ENCODE measurements at places on chromosomes 1 and 21.
A peak's percentile ranks its signal among the peaks of the same experiment; 100 is the strongest.

DNA sequence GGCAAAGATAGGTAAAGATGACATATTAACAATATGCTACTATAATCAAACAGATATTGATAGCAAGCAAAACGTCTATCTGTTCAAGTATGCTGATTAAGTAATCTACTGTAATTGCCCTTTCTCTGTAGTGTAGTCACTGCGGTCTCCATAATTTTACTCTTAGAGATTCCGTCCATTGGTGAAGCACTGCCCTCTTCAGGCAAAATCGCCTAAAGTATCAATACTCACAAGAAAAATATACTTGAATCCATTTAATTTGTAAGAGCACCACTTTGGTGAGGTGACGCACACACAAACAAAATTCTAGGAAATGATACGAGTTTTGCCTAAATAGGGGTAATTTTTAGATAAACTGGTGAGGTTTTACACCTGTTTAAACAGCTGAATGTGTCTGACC lies 434.6 kb upstream of the CHRM3 start:
- no peak for DNase-seq

DNA sequence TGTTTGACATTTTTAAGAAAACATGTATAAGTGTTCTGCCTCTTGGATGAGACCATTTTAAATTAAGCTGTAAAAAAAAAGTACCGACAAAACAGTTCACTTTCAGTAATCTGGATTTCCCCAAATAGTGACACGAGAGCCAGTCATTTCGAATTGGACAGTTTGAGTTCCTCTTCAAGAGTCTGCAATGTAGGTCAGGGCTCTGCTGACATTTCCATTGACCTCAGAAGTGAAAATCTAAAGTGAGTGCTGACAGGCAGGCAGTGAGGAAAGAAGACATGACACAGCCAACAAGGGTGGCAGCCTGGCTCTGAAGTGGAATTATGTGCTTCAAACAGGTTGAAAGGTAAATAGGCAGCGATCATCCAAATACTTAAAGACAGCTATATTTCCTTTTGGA lies at the start of gene IL23R:
TSS of gene IL23R (plus strand) at position 259 of the 400 bp plus-strand sequence. CDS start 1,667 bp downstream, outside the sequence.
- no peak for DNase-seq

DNA sequence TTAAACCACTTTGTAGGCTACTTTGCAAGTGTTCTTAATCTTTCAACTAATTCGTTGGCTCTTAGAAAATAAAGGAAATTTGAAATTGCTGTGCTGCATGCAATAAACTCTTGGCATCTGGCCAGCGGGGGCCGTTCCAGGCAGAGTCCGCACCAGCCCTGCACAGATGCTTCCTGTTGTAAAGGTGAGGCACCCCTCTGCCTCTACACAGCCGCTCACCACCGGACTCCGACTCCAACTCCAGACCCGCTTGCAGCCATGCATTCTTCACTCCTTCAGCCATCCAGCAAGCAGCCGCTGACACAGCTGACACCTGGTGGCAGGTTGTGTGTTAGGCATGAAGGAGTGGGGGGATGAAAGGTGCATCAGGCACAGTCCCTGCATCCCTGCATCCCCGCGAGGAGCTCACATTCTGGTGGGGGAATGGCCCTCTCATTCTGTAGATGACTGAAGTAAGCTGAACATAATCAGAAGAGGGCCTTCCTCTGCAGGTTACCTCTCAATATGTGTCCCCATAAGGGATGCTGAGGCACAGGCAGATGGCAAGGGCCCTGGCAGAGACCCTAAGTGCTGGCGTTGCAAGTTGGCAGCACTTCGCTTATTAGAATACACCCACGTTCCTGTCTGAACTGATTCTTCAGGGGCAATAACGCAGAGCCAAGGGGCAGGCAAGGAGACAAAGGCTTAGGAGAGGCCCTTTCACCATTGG lies 56.8 kb downstream of the GLIS1 start:
- peak; percentile 27 for DNase-seq

- DNase-seq, result no peak
These were observed 105.0 kb downstream of the KIAA0319L start for GRCh38 chr1:35452106-35452774.

- DNase-seq, result no peak
These were observed 20.3 kb upstream of the PRDM2 start for GRCh38 chr1:13679651-13680050.

DNA sequence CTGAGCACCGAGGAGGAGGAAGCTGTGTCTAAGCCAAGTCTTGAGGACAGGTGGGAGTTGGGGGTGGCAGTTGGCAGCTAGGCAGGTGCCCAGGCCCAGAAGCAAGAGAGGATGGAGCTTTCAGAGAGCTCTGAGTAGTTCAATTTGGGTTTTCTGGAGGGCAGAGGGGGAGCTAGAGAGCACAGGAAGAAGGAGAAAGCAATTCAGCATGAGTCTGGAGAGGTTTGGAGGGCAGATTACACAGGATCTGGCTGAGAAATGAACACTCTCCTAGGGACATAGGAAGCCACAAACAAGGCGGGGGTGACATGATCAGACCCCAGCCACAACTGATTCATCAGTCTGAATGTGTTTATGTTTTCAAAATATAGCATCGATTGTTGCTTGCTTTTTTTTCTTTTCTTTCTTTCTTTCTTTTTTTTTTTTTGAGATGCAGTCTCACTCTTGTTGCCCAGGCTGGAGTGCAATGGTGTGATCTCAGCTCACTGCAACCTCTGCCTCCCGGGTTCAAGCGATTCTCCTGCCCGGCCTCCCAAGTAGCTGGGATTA lies 23.8 kb downstream of the PTPRF start:
- DNase-seq, result no peak

- peak; percentile 38 for DNase-seq
These were observed at the start of gene SAMSN1 for GRCh38 chr21:14545906-14546480. Gene SAMSN1 (minus strand): TSS chr21:14546315. CDS start chr21:14546261, 54 bp downstream.

GRCh38 chr21:31529406-31529805 lies 130.1 kb upstream of the SOD1 start:
- no peak for DNase-seq

DNA sequence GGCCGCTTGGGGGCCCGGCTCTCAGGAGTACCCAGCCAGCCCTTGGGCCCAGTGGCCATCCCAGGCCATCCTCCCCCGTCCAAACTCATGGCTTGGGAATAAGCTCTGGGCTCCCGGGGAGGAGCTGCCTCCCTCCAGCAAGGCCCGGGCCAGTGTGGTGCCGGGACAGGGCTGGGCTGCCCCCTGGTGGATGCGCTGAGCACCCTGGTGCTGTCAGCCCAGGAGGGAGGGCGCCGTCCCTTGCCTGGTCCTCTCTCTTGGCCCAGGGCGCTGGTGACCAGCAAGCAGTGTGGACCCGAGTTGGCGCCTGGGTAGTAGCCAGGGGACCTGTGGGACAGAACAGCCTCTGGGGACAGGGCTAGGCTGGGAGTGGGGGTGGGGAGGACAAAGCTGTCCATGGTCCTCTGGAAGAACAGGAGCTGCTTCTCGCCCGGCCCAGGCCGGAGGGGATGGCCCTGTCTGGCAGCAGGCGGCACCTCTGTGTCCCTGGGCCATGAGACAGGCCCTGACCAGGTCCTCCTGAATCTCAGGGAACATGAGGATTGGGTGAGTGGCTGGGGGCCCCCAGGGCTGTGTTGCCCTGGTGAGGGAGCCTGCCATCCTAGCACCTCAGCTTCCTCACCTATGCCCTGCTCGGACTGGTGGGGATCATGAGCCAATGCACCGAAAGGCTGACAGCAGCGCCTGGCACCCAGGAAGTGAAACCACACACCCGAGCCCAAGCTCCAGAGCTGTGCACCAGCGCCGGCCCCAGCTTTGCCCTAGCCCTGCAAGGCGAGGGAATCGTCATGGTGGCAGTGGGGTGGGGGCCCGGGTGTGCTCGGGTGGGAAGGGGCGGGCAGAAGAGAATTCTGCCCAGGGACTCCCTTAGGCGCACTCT lies 9.4 kb downstream of the MORN1 start:
- DNase-seq, result peak; percentile 73

DNA sequence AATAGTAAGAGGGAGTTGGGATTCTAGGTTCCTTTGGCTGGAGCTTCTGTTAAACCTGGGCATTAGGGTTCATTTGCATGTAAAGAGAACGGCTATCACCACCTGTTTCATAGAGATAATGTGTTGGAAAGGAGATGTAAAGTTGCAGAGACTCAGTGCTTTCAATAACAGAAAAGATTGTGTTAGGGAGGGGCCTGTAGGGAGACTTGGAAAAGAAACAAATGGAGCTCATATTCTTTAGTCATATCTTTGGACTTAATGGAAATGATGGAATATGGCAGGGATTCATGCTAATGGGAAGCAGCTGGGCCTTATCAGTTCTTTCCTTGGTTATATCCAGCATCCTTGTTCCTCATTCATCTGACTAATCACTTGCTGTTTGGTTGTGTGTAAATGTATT lies 144.9 kb downstream of the CD247 start:
- no peak for DNase-seq

- no peak for DNase-seq
These were observed 3.9 kb downstream of the TMPRSS2 start for GRCh38 chr21:41504030-41504429.

DNA sequence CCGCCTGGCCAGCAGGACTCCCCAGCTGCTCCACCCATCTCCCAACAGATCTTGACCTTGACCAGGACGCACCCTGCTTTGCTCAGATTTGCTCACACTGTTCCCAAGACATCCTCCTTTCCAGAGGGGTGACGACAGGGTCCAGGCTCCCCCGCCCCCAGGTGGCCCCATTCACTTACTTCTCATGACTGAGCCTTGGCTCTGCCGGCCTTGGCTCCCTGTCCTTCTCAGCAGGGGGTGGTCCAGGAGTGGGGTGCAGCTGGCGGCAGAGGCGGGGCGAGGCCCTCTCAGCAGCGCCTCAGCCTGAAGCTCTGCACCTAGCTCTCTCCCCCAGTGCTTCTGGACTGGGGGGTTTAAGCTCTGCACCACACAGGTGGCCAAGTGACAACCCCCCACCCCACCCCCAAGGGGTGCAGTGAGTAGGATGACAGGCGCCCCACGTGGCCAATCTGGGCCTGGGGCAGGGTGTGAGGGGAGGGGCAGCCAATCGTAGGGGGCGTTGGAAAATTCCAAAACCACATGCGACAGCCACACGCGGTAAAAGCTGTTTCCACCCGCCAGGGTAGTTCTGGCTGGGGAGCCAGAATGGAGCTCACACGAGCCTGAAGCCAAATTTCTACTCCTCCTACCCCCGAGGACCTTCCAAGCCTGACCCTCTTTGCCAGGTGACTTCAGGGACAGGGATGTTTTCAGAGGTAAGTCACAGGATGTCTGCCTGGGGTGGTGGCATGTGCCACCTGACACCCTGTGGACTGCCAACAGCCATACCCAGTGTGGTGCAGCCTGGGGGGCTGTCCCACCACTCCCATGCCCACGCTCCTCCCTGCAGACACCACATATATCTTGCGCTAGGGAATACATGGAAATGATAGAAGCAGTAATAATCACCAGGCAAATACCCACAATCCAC lies 5.6 kb downstream of the RORC start:
- no peak for DNase-seq

- DNase-seq, result no peak
These were observed 10.1 kb downstream of the CADM3 start for GRCh38 chr1:159181328-159182024.

- DNase-seq, result no peak
These were observed 48.6 kb downstream of the PRKACB start for GRCh38 chr1:84192681-84193080.

- DNase-seq, result no peak
These were observed 6.3 kb downstream of the MAGI3 start for GRCh38 chr1:113396585-113396984.

DNA sequence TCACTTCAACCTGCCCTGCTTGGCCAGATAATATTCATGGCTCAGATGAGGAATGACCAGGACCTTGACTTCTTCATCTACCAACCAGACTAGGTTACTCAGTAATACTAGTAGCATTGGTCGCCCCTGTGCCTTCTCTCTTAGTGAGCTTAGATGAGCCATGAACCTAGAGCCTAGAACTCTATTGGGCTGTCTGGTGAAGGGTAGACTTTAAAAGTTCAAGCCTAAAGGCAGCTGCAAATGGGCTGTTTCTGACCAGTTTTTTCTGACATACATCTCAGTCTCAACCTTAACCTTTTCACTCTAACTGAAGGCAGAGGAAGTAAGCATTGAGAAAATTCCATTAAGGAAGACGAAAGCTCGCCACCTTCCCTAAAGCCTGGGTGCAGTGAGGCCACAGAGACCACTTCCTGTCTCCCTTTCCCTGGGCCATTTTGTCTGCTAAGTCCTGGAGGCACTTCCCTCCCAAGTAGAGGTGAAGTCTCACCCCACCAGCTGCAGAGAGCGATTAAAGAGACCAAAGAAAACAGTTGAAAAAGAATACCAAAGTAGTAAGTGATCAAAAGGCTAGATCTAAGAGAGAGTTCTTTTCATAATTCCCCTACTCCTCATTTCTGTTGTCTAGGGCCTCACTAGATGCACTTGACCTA lies 53.3 kb downstream of the MTR start:
- DNase-seq, result no peak

DNA sequence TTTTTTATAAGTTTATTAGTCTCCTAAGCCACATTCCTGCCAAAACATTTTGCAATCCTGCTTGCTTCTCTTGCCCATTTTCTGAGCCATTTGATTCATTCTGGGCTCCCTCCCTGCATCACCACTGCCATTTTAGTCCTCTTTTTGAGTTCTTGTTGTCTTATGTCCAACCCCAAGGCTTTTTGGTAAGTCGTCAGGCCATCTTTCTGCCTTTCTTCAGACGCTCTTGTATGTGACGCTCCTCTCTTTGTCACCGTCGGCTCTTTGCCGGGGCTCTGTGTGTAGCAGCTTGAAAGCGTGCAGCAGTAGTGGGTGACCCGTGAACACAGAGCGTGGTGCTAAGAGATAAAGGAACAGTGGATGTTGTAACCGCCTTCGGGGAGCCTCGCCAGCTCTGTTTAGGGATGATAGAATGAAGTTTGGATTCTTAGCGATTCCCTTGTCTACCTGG lies 14.6 kb downstream of the HUNK start:
- no peak for DNase-seq

- DNase-seq, result no peak
These were observed 1.0 kb upstream of the ATP2B4 start for GRCh38 chr1:203625628-203626019.

GRCh38 chr1:37739222-37739621 lies 25.7 kb downstream of the EPHA10 start:
- DNase-seq, result no peak

DNA sequence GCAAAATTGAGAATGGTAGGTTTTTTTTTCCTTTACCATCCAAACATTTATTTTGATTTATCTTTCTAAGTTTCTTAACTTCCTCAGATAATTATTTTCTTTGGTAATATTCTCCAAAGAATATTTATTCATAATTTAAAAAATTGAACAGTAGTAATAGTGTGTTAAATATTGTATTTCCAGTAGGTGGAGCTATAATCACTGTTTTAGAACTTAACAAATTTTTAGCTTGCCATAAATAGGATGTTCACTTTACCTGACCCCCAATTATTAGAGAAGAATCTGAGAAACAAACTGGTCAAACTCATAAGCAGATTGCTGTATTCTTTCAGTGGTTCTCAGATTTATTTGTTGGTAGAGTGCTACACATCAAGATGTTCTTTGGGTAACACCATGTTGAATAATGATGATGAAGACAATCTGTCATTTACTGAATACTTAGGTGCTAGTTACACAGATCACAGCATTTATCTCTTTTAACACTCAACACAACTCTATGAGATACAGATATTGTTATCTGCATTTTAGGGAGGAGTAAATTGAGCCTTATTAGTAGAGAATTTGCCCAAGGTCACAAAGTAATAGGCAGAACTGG lies 82.4 kb upstream of the GPR88 start:
- DNase-seq, result no peak

Measured in activated CD4-positive, alpha-beta T cell treated with anti-CD3 and anti-CD28 coated beads for 24 hours (primary cell).